Activated T-helper 1 cell treated with Interleukin-2 at 50 U/mL for 16 hours (primary cell): ENCODE measurements at places on chromosomes 12 and 14.

DNA sequence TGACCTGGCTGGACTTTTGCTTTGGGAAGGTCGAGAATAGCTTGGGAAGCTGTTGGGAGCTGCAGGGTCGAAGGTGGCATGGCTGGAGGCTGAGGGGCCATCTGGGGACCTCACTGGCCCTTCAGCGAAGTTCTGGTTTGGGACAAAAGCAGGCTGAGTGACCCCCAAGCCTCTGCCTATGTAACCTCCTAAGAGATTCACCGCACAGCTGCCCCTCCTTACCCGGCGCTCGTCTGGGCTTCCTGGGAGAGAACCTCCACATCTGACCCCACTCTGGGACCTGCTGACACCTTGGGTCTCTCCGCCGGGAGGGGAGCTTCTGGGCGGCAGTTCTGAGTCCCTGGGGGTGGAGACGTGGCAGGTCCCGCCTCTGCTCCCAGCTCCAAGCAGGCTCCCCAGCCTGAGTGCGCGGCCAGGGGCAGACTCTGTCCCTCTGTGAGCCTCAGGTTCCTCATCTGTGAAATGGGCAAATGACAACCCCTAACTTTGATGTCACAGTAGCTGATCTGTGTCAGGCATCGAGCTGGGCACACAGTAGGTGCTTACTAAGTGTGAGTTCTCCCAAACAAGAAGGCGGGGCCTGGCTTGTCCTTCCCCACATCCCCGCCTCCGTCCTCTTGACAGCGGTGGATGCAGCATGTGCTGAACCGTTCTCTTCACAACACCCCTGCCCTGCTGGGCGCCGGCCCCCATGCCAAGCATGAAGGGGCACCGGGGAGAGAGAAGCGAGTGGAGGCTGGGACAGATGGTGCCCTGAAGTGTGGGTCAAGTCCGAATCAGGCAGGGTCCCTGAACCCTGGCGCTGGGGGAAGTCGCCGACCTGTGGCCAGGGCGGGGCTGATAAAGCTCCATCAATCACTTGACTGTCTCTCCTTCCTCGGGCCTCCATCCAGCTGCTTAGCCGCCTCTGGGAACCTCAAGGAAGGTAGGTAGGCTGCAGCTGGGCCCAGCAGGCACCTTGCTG lies 3.8 kb downstream of the EXOC3L4 start:
- no peak for DNase-seq

DNA sequence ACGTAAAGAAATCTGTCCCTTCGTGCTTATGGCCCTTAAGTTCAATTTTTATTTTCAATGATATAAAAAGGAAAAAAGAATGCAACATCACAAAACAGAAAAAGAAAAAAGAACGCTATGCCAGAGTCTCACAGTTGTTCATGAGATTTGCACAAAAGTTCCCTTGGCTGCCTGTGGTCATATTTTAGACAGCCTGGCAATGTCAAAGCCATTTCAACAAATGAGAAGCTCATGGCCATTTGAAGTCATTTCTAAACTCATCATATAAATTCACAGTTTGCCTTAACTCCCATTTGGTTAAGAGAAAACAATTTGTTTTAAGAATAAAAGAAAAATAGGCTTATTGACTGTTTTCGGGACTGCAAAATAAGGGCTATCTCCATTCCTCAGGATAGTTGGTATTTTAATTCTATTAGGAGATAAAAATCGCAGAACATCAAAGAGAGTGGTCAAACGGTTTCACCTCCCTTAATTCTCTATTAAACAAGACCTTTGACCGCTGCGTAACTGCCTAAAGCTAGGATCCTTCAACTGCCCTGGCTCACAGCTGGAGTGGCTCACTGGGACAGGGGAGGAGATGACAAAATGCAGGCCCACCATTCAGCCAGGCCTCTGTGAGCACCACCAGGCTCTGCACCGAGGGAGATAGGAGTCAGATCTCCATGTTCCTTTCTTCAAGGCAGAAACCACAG lies 119.2 kb upstream of the DAAM1 start:
- no peak for DNase-seq

- DNase-seq, result no peak
These were observed 44.8 kb downstream of the PZP start for GRCh38 chr12:9163392-9163791.

GRCh38 chr12:12890543-12891079 lies 751 bp upstream of the GPRC5A start:
- DNase-seq, result no peak

GRCh38 chr12:123164710-123165261 lies 13.9 kb upstream of the PITPNM2 start:
- DNase-seq, result no peak

- no peak for DNase-seq
These were observed 1251.0 kb upstream of the USP15 start for GRCh38 chr12:61009192-61009591.

DNA sequence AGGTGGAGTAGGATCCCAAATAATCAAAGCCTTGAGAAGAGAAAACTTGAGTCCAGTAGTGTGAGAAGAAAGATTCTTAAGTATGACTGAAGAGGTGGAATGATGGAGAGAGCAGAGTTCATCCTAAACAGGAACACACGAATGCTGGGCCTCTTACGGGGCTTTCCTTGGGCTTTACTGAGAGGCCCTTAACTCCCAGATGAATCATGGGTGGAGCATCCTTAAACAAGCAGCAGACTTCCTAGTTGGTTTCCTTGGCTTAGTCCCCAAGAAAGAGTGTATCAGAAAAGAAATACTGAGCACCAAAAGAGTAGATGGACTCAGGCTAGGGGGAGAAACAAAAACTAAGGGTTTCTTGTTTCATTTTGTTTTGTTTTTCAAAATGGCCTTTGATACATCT lies 132.5 kb downstream of the GPR135 start:
- DNase-seq, result no peak
